ENCODE measurements at places on chromosomes 3 and 15.
A peak's percentile ranks its signal among the peaks of the same experiment; 100 is the strongest.

DNA sequence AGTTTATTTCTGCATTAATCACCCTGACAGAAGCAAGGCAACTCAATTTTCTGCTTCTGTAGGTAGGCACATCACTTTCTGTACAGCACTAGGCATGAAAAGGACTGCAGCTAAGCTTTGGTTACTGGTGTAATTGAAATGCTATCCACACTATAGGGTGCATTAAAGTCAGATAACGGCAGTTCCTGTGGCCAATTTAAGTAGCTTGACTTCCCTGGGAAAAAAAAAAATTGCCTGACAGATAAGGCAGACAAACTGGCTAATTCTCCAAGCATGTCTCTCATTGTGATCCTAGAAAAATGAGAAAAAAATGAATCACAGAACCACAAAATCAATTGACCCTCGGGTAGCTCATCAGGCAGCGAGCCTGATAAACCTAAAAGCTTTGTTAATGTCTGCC, 151.4 kb downstream of the MEIS2 start:
- DNase-seq = no peak

GRCh38 chr15:53038655-53038941, 248.5 kb upstream of the ONECUT1 start:
- no peak for DNase-seq

GRCh38 chr3:6680119-6680806, 180.7 kb upstream of the GRM7 start:
- no peak for DNase-seq

DNA sequence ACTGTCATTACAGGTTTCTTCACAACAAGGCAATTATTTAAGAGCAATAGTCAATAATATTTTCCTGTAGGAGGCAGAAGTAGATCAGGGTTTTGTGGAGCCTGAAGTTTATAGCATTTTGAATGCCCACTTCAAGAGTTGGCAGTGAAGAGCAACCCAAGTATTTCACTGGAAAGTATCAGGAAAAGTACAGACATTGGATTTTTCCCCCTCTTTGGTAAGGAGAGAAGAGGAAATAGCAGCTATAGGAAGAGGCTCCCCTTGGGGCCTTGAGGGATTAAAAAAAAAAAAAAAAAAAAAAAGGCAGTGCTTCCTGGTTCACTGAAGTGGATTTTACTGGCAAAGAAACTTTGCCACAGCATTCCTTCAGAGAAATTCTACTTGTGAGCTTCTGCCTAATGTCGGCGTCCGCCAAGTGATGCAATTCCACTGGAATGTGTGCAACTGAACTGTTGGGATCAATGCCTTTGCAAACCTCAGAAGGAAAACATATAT, 5.7 kb upstream of the CNTN6 start:
- no peak for DNase-seq

DNA sequence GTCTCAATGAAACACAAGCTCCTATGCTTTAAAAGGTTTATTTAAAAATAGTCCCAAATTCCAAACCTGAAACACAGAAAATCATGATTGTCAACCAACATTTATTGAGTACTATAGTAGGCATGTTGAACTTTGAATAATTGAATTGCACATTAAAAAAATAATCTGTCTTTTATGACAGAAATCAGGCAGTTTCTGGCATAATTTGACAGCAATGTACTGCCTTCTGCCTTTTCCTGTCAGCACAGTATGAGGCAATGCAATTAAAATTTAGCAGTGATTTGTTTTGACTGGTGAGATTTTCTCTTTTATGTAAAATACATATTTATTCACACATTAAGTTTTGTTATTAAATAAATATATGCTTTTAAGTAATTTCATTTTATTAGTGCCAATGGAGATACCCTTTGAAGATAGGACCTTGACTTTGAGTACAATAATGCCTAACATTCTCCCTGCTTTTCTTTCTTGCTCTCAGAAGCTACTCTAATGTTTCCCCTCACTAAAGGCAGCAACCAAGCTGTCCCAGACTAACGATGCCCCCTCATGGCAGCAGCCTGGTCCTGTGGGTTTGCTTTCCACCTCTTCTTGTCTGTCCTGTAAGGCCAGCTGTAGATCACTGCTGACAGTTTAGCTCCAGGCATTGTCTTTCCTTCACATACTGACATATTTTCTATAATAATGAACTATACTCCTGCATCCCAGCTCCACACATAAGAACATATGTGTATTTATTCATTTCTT, 346.7 kb downstream of the IL20RB start:
- no peak for DNase-seq

- peak; percentile 50 for DNase-seq
Measured at GRCh38 chr15:70127288-70127746, 29.6 kb upstream of the TLE3 start.

DNA sequence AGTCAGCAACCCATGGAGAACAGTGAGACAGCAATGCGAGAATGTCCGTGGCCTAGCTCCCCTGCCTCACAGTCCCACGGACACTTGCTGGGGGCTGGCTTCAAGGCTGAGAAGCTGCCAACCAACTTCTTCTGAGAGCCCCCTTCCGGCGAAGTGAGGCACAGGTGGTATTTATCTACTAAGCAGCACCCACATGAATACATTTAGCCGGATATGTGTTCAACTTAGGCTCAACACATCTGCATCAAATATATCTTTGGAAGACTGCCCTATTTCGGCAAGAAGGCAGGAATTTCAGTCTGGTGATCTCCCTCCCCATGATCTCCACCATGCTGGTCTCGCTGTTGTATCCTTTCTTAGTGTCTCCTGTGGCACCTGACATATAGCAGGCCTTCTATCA, 340.9 kb upstream of the NR2E3 start:
- no peak for DNase-seq
